Naive B cell (primary cell): ENCODE measurements at places on chromosomes 5 and 9. TPM values are rescaled to one million over a fixed set of nuclear protein-coding genes. Genes with fewer than 3 reads are reported as not detected.

The ORM1 gene
- polyA plus RNA-seq, result not detected

The CA9 gene
- polyA plus RNA-seq, result not detected

The WWC1 gene
- polyA plus RNA-seq, result not detected

The KYAT1 gene
- 9.3 TPM for polyA plus RNA-seq

The PDLIM4 gene
- not detected for polyA plus RNA-seq

The KCNMB1 gene
- not detected for polyA plus RNA-seq

The ATP6V0E1 gene
- 428 TPM for polyA plus RNA-seq
